Activated CD4-positive, alpha-beta memory T cell treated with anti-CD3 and anti-CD28 coated beads, Interleukin-2, amount 10 ng/mL, durations not matched to agents 7 days and 5 days (primary cell): ENCODE measurements at places on chromosomes 3 and 15. TPM values are rescaled to one million over a fixed set of nuclear protein-coding genes. Genes with fewer than 3 reads are reported as not detected.

- no peak overlapping the region for H3K4me3 ChIP-seq
- no peak overlapping the region for H3K27ac ChIP-seq
- no peak for DNase-seq
- H3K27me3 ChIP-seq: no peaks in the 10 kb centered on the region
- H3K36me3 ChIP-seq: no peaks in the 10 kb centered on the region
- H3K4me1 ChIP-seq: no peaks in the 10 kb centered on the region
These were observed 46.8 kb upstream of the NAALADL2 start for GRCh38 chr3:174812172-174812862.

DNA sequence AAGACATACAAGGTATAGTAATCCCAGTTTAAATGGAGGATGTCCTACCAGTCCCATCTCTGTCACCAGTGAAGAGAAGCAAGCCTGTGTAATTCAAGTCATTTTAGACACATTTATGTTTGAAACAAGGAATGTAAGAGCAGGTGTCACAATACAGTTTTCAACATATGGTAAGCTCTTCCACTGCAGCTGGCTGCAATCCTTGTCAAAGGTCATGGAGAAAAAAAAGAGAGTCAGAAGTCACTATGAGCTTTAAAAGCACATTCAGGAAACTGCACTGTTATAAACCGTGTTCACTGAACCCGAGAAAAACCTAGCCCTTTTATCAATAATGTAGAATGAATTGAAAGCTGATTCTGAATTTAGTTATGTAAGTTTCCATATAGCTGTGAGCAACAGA is 206.4 kb downstream of the NAALADL2 start:
- no peak overlapping the region for H3K4me3 ChIP-seq
- H3K27me3 ChIP-seq: no peaks in the 10 kb centered on the region
- H3K27ac ChIP-seq: no peak overlapping the region
- no peaks in the 10 kb centered on the region for H3K36me3 ChIP-seq
- DNase-seq: no peak
- no peaks in the 10 kb centered on the region for H3K4me1 ChIP-seq

GRCh38 chr3:45035441-45036301 is 9.6 kb downstream of the CLEC3B start:
- H3K4me1 ChIP-seq: peaks cover 38% of the 10 kb centered on the region
- H3K4me3 ChIP-seq: peak overlapping the region; percentile 57
- H3K36me3 ChIP-seq: no peaks in the 10 kb centered on the region
- DNase-seq: peak; percentile 21
- H3K27me3 ChIP-seq: peaks cover 36% of the 10 kb centered on the region
- H3K27ac ChIP-seq: no peak overlapping the region

DNA sequence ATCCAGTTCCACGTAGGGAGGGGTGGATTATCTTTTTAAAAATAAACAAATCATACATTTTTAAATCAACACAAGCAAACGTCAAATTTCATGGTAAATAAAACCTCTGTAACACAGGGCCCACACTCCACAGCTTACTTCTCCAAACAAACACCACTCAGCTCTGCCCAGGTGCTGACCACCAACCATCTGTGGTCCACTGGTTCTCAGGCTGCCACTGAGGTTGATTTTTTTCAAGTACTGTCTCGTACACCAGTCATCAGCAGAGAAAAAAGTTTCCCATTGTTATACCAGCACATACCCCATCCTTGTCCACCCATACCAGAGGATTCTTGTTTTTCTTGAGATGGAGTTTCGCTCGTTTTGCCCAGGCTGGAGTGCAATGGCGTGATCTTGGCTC is 32.4 kb downstream of the CHSY1 start:
- H3K36me3 ChIP-seq: peaks cover 59% of the 10 kb centered on the region
- no peak overlapping the region for H3K27ac ChIP-seq
- peaks cover 53% of the 10 kb centered on the region for H3K4me1 ChIP-seq
- no peak overlapping the region for H3K4me3 ChIP-seq
- no peaks in the 10 kb centered on the region for H3K27me3 ChIP-seq

GRCh38 chr15:68797191-68797590 is 23.5 kb downstream of the ANP32A start:
- H3K36me3 ChIP-seq: peaks cover 19% of the 10 kb centered on the region
- H3K27me3 ChIP-seq: no peaks in the 10 kb centered on the region
- peak overlapping the region; percentile 85 for H3K27ac ChIP-seq
- DNase-seq: peak; percentile 49

DNA sequence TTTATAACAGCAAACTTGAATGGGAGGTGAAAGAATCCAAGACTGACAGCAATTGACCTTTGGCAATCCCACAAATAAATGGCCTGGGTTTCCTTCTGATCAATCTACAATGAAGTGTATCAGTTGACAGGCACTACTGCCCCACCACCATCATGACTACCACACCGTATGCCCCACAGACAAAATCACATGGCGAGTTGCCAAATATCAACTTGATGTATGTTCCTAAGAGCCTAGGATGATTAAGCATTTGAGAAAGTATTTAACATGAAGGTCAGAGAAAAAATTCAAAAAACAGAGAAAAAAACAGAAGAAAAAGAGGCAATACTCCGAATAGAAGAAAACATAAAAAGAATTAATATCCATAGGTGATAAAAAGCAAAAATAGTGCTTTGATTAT is 215.9 kb upstream of the STAC start:
- no peaks in the 10 kb centered on the region for H3K27me3 ChIP-seq
- no peak for DNase-seq

- no peaks in the 10 kb centered on the region for H3K4me1 ChIP-seq
- no peaks in the 10 kb centered on the region for H3K36me3 ChIP-seq
- no peak overlapping the region for H3K4me3 ChIP-seq
- no peak overlapping the region for H3K27ac ChIP-seq
These were observed 1.6 kb downstream of the INSYN1 start for GRCh38 chr15:73751511-73751898.

- no peak for DNase-seq
- H3K4me3 ChIP-seq: no peak overlapping the region
- H3K4me1 ChIP-seq: peaks cover 73% of the 10 kb centered on the region
- H3K36me3 ChIP-seq: peaks cover 4% of the 10 kb centered on the region
These were observed 37.2 kb downstream of the TIGIT start for GRCh38 chr3:114331007-114331406.

DNA sequence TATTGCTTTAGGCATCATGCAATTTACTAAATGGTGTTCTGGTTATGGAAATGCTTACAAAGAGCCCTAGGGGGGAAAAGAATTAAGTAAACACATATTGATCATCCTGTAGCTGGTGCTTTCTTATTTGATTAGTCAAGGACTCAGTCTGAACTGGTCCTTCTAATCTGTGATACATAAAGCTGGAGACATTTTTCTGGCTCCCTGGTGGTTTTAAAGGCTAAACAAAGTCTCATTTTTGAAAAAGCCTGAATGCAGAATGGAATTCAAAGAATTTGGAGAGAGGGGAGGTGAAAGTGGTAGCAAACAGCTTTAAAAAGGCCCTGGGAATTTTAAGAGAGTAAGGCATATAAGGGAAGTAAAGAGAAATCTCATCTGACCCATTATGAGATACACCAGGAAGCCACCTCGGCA is 149.7 kb downstream of the RBMS3 start:
- no peak for DNase-seq
- H3K4me1 ChIP-seq: no peaks in the 10 kb centered on the region
- no peaks in the 10 kb centered on the region for H3K27me3 ChIP-seq
- H3K4me3 ChIP-seq: no peak overlapping the region
- no peaks in the 10 kb centered on the region for H3K36me3 ChIP-seq
- H3K27ac ChIP-seq: no peak overlapping the region

- DNase-seq: no peak
- H3K27ac ChIP-seq: no peak overlapping the region
- no peak overlapping the region for H3K4me3 ChIP-seq
- H3K36me3 ChIP-seq: no peaks in the 10 kb centered on the region
- H3K4me1 ChIP-seq: no peaks in the 10 kb centered on the region
- H3K27me3 ChIP-seq: peaks cover 17% of the 10 kb centered on the region
These were observed 219.5 kb upstream of the MDFIC2 start for GRCh38 chr3:70531838-70532489.

DNA sequence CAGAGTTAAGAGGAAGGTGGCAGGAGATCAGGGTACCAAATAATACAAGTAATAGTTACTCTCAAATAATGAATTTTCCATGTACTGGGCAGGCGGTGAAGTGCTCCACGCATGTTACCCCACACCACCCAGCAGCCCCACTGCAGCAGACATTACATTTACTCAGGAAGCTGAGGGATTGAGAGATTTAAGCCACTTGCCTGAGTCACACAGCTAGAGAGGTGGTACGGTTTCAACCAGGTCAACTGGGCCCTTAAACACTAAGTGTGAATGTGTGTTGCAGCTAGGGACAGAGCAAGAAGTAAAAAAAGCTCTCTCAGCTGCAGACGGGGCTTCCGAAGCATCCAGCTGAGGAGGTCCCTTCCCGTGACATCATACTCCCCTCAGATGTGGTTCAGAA is 91.3 kb downstream of the PRICKLE2 start:
- no peak overlapping the region for H3K27ac ChIP-seq
- DNase-seq: no peak
- peaks cover 2% of the 10 kb centered on the region for H3K27me3 ChIP-seq
- no peaks in the 10 kb centered on the region for H3K4me1 ChIP-seq

DNA sequence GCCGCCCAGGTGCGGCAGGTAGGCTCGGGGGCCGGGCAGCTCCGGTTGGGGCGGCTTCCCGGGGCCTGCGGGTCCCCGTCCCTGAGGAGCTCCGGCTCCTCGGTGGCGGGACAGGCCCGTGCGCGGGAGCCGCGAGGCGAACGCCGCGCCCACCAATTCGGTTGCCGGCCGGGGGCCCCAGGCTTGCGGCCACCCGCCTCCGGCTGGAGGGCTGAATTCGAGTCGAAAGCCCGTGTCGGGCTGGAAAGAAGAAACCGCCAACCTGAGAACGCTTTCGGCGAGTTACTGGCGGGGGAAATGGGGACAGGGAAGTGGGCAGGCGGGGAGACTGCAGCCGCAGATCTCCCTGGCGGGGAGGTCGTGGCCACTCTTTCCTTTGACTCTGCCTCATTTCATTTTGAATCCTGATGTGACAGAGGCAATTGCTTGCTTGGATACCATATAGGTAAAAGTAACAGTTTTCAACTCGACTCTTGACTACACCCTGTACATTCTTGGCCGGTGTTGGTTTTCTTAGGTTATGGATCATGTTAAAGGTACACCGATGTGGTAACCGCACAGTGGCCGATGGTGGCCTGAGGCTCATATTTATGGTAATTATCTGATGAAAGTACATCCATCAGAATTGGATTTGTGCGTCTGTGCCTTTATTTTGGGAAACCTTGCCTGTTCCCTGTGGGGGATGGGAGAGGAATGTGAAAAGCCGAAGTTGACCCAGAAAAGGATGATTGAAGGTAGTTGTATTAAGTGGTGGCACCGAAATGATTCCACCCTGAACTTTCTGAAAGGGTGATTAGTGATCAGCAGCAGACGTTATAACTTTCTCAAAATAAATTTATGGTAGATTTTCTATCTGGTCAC is 1.7 kb downstream of the B3GNT5 start:
- H3K4me3 ChIP-seq: peak overlapping the region; percentile 58
- H3K36me3 ChIP-seq: no peaks in the 10 kb centered on the region
- DNase-seq: no peak
- peaks cover 9% of the 10 kb centered on the region for H3K4me1 ChIP-seq

GOLGA8M gene
- total RNA-seq: 2.7 TPM

MGLL gene
- 1.7 TPM for total RNA-seq

TIGIT gene
- total RNA-seq: 29.8 TPM
